AG20443 (cell line): ENCODE measurements at places on chromosomes 4 and X.

- no peak for DNase-seq
Measured at GRCh38 chr4:155487210-155487609, 110.4 kb upstream of the MAP9 start.

GRCh38 chr4:184280591-184281071 lies 63.0 kb upstream of the ENPP6 start:
- DNase-seq, result no peak

DNA sequence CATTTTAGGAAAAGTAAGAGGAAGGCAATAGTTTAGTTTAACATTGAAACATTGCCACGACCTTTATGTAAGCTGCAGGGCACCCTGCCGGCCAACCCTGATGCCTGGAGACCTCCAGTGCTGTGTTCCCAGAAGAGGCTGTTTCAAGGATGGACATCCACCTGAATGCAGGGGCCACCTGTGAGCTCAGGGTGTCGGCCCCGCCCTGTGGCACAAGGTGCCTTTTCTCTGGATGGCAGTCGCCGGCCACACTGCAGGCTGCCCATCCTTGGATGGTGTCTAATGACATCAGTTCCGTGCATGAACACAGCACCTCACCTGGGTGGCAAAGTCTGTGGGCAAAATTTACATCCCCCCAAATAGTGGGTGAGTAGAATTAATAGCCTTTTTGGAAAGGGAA lies 180.0 kb downstream of the AFAP1 start:
- DNase-seq, result no peak

DNA sequence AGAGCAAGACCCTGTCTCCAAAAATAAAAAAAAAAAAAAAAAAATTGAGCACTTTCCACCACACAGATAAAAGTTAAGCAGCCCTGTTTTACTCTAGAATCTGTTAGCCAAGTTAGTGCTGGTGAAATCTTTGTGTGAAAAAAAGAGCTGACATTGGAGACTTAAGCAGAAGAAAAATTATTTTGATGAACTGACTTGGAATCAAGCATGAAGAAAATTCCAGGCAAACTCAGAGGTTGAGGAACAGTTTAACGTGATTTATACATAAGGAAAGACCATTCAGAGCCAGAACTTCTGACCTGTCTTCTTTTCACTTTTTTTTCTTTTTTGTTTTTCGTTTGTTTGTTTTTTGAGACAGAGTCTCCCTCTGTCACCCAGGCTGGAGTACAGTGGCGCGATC lies 79.6 kb upstream of the RBPJ start:
- no peak for DNase-seq

- no peak for DNase-seq
Measured at GRCh38 chrX:64206556-64207162, 1.2 kb upstream of the AMER1 start.

GRCh38 chrX:63361494-63361893 lies 10.4 kb upstream of the SPIN4 start:
- no peak for DNase-seq

- no peak for DNase-seq
Measured at GRCh38 chrX:150229481-150229880, 133.6 kb upstream of the MAMLD1 start.
